Stimulated activated CD4-positive, alpha-beta T cell treated with anti-CD3 and anti-CD28 coated beads, Interleukin-2, amount 100 ng/mL, for 24 hours (primary cell): ENCODE measurements at places on chromosomes 7 and 10.

GRCh38 chr7:101916876-101917275 lies 99.5 kb downstream of the CUX1 start:
- DNase-seq = no peak

DNA sequence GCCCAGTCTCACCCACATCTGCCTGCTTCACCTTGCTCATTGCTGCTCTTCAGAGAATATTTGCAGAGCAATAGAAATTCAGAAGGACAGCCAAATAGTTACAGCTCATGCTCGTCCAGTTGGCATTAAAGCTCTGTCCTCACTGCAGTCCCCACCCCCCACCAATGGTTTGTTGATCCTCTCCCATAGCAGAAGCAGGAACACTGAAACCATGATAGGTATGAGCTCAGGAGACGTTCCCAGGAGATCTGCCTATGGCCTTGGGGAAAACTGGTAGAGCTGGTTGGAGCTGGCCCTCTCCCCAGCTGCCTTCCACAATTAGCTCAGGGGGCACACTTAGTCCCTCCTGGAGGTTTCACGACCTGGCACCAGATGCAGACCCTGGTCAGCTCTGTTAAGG lies 68.6 kb upstream of the KMT2C start:
- no peak for DNase-seq

GRCh38 chr7:43865277-43865676 lies 4.0 kb downstream of the MRPS24 start:
- no peak for DNase-seq

GRCh38 chr10:72595436-72595835 lies 30.4 kb downstream of the MICU1 start:
- DNase-seq = no peak

DNA sequence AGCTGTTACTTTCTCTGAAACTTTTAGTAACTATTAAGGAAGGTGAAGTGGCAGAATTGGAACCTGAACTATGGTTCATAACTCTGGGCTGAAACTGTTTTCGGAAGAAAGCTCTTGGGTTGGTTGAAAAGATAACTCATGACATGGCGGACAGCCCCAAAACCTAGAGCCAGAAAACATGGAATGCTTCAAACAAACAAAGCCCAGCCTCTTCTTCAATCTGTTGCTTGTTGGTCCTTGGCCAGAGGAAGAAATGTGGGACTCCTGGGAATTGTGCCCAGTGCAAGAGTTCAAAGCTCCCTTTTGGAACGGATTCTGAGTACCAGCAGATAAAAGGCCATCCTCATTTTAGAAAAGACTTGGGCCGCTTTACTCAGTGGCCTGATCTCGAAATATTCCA lies 52.9 kb upstream of the CACNB2 start:
- DNase-seq = no peak

DNA sequence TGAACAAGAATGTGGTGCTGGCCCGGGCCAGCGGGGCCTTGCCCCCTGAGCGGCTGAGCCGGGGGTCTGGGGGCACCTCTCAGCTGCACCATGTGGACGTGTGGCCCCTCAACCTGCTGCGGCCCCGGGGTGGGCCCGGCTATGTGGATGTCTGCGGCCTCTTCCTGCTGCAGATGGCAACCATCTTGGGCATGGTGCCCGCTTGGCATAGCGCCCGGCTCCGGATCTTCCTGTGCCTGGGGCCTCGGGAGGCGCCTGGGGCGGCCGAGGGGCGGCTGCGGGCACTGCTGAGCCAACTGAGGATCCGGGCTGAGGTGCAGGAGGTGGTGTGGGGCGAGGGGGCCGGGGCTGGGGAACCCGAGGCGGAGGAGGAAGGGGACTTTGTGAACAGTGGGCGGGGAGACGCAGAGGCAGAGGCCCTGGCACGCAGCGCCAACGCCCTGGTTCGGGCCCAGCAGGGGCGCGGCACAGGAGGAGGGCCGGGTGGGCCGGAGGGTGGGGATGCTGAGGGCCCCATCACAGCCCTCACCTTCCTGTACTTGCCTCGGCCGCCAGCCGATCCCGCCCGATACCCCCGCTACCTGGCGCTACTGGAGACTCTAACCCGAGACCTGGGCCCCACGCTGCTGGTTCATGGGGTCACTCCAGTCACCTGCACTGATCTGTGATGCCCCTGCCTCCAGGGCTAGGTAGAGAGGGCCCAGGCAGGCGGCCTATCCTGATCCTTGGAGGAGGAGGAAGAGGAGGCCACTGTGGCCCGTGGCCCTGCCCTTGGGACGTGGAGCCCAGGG lies 1.1 kb upstream of the TRIP6 start:
- peak; percentile 45 for DNase-seq

DNA sequence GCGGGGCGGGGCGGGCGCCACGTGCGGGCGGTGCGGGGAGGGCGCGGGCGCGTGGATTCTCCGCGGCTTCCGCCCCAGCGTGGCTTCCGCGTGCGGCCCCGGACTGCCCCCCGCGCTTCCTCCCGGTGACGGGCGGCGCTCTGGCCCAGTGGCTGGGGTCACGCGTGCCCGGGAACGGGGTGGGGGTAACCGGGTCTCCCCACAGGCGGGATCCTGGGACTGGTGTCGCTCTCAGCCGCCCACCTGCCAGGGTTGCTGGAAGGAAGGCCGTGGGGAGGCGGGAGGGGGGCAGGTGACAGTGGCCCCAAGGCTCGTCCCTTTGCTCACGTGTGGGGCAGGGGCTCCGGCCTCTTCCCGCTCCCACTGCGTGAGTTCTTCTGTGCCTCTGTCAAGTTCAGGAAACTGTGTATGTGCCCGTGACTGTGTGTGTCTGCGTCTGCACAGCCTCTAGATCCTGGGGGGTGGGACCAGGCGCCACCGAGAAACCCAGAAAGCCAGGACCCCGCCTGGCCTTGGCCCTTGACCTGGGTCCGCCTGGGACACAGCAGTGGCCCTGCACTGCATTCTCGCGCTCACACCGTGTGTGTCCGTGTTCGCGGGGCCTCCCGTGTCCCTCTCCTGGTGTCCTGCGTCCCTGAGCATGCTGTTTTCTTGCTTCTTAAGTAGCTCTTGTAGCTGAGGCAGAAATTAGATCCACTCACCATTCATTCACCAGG lies 919 bp downstream of the MAFK start:
- peak; percentile 44 for DNase-seq

DNA sequence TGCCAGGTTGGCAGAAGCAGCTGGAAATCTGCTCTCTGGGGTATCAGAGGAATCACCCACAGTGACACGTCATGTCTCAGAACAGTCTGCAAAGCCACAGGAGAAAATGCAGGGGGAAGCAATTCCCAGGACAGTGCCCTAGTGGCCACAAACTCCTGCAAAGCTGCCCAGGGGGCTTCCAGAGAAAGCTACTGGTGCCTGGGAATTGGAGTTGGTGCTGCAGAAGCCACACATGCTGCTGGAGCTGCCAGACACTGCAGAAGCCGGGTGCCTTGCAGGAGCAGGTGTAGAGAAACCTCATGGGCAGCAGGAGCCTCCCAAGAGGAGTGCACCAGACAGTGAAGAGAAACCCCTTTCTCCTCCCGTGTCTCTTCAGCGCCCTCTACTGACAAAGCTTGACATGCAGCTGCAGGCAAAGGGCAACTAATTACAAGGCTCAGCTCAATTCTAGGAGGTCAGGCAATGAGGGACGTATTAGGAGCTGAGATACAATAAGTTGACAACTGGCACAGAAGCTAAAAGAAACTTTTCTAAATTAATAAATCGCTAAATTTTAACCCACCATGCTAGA lies 30.2 kb upstream of the NUB1 start:
- peak; percentile 39 for DNase-seq

DNA sequence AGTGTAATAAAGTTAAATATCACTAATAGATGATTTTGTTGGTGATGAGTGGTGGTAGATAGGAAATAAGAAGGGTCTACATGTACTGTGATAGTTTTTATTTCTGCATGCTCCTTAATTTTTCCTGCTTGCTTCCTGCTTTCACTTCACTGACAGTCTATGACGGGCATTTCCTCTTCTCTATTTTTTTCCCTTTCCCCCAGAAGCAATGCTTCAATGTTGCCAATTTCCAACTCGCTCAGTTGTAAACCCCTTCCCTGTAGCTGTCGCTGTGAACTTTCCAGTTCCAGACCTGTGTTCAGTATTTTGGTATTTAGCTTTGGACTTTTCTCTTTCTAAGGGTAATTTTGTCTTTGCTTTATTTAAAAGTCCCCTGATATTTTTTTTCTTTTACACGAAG lies 123.5 kb upstream of the AGR3 start:
- DNase-seq = no peak

DNA sequence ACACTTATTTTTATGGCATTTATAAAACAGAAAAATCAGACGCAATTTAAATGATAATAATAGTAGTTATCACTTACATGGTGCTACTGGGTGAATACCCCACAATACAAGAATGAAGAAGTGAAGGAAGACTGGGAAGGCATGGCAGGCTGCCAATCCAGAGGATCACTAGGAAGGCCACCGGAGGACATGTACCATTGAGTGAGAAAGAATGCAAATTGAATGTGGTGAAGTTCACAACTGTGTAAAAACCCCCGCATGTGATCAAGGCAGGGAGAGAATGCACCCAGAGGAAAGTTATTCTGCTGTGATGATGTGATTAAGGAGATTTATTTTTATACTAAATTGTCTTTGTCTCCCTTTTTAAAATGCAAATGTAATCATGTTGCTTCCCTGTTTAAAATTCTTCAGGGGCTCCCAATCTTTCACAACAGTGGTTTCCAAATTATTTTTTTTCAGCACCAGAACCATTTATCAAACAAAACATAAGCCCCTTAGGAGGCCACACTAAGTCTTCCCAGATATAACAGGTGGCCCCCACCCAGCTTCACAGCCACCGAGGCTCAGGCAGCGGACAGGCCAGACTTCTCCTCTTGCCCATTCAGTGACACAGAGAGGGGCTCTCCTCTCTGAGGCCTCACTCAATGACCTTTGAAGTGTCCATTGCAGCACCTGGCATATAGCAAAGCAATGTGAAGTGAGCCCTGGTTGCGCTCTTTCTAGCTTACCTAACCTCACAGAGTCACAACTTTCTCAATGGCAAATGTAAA lies 59.6 kb downstream of the FRMPD2 start:
- DNase-seq = no peak
